ENCODE measurements at places on chromosomes 6 and 20.

- no peak for DNase-seq
Measured at GRCh38 chr6:131431718-131432117, 141.3 kb upstream of the ARG1 start.

- DNase-seq = no peak
Measured at GRCh38 chr20:23278172-23278571, 72.4 kb upstream of the NXT1 start.

- no peak for DNase-seq
Measured at GRCh38 chr6:95589826-95590570, 12.7 kb downstream of the MANEA start.

DNA sequence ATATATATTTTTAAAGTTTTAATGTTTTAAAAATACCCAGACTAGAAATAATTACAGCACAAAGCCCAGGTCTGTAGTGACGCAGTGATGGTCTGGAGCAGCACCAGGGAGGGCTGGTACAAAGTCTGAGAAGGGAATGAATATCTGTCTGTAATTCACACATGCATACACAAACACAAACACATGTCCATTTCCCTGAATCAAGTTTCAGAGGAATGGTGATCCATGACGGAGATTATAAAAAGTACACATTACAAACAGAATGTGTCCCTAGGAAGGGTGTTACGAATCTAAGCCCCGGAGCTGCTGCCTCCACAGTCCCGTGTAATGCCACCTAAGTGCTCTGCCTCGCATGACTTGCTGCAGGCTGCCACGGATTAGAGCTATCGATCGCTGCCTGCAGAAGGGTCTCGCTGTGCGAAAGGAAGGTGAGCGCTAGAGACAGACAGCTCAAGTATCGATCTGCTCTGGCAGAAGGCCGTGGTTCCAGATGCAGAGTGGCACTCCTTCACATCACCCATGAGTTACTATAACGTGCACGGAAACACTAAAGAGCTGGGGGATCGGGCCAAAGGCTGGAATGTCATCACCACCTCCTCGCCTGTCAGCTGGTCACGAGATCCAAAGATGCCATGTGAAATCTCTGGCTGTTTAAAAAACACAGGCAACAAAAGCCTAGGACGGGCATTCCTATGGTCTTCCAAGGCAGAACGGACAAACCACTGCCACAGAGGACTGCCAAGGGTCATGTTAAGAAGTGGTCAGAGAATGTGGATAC lies 87.1 kb downstream of the INSM1 start:
- no peak for DNase-seq
